ENCODE measurements at places on chromosomes 3 and 15.

DNA sequence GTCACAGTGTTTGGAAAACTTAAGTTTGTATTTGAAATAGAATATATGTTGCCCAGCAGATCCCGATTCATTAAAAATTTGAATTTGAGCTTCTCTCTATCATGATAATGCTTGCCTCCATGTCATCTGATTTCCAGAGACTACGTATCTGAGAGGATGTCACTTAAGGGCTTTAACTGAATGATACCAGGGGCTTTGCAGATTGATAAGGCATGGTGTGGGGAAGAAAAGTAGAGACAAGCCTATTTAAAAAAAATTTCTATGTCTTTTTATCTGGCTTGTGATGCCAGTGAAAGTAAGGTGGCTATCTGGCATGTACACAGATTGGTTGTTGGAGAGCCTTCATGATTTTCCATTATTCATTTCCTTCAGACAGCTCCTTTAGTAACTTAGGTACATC lies 72.7 kb downstream of the UBE2E2 start:
- DNase-seq: no peak

DNA sequence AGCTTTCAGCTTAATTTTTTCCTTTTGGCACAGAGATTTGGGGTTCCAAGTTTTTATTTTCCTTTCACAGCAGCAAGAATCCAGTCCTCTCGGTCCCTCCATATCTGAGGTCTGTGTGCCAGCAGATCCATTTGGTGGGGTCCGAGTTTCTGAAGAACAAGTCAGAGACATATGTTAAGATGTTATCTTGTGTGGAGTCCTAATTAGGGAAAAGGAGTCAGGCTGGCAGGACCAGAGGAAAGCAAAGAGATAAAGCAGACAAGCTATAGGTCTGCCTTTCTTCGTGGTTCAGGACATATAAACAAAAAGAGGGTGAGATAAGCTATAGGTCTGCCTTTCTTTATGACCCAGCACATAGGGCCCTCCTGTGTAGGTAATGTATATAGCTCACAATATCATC lies 54.9 kb downstream of the TMED3 start:
- DNase-seq: no peak

DNA sequence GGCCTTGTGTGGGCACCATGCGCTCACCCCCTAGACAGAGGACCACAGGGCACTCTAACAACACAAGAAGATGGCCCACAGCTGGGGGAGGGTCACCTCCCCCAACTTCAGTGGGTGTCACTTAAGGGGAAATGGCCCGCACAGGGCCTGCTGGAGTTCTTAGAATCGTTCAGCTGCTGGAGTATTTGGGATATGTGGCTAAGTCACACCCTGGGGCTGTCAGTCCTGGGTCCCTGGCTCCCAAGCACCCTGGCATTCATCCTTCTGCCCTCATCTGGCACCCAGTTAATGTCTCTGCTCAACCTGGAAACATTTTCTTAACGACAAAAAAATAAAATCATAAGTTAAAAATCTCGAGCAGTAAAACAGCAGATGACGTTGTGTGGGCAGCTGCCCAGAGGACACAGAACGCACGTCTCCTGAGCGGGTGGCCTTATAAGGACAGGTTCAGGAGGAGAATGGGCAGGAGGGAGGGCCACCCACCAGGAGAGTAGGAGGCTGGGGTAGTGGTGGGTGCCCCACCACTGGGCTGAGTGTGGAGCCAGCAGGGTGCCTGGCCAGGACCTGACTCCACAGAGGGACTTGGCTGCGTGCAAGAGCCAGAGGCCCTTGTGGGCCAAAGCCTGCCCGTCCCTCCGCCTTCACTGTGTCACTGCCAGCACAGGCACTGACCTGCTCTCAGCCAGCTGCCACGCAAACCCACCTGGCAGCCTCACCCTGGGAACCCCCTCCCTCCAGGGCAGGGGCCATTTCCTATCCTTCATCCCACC lies 11.5 kb downstream of the KBTBD13 start:
- no peak for DNase-seq

DNA sequence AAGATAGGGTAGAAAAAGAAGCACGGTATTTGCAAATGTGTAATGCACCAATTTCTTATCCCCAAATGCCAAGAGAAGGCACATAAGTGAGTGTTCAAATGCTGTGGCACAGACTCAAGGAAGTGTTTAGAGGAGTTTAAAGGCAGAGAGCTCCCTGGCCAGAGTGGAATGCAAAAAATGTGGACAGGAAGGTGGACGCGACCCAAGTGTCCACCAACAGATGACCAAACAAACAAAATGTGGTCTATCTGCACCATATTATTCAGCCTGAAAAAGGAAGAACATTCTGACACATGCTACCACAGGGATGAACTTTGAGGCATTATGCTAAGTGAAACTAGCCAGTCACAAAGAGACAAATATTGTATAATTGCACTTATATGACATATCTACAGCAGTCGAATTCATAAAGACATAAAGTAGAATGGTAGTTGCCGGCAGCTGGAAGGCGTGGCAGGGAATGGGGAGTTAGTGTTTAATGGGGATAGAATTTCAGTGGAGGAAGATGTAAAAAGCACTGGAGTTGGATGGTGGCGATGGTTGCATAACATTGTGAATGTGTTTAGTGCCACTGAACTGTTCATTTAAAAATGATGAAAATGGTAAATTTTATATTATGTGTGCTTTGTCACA lies 126.6 kb downstream of the SRGAP3 start:
- DNase-seq: no peak

GRCh38 chr15:52151353-52151752 lies 38.8 kb upstream of the BCL2L10 start:
- DNase-seq: no peak

DNA sequence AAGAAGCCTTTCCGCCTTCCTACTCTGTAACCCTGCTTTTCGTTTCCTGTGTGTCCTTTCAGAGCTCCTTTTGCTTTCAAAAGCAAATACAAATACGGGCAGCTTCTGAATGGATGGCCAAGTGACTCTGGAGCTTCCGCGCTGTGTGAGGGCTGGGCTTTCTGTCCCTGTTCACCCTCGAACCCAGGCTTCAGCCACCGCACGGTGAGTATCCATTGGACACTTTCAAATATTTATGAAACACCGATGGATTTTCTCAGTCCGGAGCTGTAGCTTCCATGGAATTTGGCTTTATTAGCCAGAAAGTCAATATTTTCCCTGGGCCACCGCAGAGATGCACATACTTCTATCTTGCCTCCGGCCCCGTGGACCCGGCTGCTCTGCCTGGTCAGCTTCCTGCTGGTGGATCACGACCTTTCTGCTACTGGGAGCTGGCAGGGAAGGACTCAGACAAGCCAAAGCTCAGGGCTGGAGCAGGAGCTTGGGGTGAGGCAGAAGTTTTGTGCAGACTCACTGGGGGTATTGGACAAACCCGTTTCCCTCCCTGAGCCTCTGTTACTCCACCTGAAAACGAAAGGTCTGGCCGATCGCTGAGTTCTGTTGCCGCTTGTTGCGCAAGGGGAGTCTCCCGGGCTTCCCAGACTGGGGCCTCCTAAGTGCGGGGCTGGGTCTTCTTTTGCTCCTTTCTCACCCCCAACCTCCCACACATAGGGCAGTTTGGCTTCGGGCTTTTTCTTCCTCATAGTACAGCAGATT lies 63.6 kb downstream of the LINGO1 start:
- DNase-seq: peak; percentile 24
